ENCODE measurements at places on chromosomes 5 and 9.

DNA sequence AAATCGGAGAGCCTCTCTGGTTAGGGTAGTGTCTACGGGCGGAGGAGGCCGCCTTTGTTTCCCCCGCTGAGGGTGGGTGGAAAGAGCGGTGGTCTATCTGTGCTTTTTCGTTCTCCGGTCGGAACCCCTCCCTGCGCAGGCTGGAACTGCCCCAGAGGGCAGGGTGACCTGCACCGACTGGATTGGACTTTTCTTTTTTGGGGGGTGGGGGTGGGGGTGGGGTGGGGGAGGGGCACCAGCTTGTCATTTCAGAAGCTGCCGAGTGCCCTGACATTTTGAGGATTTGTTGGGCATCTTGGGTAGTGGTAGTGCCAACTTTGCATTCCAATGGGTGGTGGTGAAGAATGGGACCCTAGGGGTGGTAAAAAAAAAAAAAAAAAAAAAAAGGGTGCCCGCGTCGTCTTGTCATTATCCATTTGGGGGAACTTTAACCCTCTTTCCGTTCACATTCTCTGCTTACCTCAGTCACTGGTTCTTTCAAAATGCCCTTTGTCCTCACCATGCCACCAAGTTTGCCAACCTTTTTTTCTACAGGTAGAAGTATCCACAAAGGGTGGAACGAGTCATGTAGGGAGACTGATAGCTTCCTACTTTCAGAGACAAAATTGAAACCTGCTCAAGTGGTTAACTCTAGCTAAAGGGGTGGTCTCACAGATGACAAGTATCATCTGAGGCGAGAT lies 1.3 kb downstream of the UBE2R2 start:
- DNase-seq = peak; percentile 12

- no peak for DNase-seq
Observed at GRCh38 chr9:8223861-8224260, 424.3 kb upstream of the DMAC1 start.

GRCh38 chr5:65133477-65134110 lies 348.1 kb downstream of the ADAMTS6 start:
- DNase-seq = no peak

GRCh38 chr9:22169243-22169642 lies 160.1 kb upstream of the CDKN2B start:
- DNase-seq = no peak

GRCh38 chr9:132712753-132713152 lies 42.5 kb downstream of the GTF3C4 start:
- no peak for DNase-seq

DNA sequence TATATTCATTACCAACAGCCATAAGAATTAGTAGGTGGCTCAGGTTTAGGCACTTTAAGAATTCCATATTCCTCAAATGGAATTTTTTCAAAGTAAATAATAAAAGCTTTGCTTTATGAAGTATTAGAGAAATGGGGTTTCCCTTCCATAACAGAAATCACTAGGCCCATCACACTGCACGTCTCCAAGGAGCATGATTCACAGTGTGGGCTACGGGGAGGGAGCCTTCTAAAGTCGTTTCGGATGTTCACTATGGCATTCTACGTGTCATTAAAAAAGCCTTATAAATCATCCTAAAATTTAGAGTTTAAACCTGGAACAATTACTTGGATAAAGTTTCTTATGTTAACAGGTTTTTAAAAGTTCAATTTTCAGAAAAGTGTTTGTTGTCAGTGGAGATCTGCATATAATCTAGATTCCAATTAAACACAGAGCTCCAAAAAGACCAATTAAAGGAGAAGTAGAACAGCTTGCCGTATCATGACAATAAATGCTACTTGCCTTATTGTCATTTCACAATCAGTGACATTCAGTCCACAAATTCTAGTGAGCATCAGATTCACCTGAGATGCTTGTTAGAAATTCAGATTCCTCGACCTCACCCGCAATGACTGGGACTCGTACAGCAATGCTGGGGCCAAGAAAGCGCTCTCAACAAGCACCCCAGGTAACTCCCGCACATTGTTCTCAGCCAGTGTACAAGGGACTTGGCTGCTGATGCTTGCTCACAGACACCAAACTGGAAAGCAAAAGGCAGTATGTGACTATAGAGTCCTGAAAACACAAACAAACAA lies 115.7 kb downstream of the NFIB start:
- no peak for DNase-seq

- DNase-seq = no peak
Observed at GRCh38 chr5:77438071-77438470, 54.0 kb downstream of the WDR41 start.

- DNase-seq = no peak
Observed at GRCh38 chr5:128920345-128921215, 44.7 kb upstream of the SLC27A6 start.

GRCh38 chr5:61277190-61277589 lies 54.9 kb upstream of the ZSWIM6 start:
- no peak for DNase-seq
